Stimulated activated CD8-positive, alpha-beta memory T cell treated with anti-CD3 and anti-CD28 coated beads, Interleukin-15, amount 100 ng/mL, for 24 hours (primary cell): ENCODE measurements at places on chromosomes 2 and 18.

DNA sequence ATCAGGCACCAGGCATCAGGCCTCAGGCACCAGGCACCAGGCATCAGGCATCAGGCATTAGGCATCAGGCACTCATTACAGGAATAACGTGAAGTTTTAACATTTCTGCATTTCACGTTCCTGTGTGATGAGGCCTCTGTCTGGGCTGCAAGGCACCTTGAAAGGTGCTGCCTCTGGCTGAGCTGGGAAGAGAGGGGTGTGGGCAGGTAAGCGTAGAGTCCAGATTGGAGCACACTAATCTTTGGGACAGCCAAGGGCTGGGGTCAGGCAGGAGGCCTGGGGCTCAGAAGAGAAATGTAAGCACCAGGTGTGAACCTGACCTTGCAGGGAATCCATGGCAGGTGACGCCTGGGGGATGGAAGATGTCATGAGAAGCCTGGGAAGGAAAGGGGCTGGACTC lies 25.3 kb upstream of the SNTG2 start:
- DNase-seq, result no peak

- no peak for DNase-seq
These were observed 14.6 kb upstream of the ALPP start for GRCh38 chr2:232363784-232364615.

DNA sequence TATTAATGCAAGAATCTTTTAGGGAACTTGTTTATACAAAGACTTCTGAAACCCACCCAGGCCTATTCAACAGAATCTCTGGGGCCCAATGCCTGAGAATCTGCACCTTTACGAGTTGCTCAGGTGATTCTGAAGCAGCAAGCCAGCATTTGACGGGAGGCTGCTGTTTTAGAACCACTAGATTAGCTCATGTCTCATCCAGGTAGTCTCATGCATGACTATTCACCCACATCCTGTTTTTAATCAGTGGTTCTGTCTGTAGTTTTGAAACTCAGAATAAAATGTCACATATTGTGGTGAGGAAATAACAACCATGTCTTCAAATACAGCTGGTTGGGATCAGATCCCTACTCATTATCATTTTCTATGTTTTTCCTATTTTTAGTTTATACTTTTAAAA lies 39.5 kb downstream of the CYTIP start:
- no peak for DNase-seq

DNA sequence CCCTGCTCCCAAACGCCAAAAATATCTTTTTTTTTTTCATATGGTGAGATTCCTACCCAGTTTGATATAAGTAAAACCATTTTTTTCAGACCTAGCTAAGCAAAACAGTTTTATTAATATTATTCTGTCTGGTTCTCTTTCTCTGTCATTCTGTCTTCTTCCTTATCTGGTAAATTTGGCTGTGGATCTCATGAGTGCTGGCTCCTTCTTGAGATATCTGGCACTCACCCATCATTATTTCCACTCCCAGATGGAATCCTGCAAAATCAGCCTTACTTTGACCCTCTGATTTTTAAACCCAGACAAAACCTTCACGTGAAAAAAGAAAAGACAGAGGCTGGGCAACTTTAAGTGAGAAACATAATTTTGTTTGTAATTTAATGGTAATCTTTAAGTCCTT lies 373.6 kb downstream of the NYAP2 start:
- no peak for DNase-seq

GRCh38 chr2:62227386-62228075 lies 31.6 kb downstream of the B3GNT2 start:
- no peak for DNase-seq

DNA sequence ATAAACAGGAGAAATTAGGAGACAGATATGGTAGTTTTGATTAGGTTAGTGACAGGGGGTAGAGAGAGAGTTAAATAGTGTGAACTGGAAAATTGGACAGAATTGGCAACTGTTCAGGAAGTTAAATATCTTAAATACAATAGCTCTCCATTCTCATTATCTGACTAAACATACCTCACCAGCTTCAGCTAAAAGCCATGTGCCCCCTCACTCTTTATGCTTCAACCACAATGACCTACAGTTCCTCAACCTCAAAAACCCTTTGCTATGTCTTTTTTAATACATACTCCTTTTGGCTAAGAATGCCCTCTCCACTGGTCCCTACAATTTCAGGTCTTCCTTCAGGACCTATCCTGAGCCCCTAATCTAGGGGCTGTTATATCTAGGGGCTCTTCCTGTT lies 740.2 kb upstream of the ZEB2 start:
- DNase-seq, result no peak

DNA sequence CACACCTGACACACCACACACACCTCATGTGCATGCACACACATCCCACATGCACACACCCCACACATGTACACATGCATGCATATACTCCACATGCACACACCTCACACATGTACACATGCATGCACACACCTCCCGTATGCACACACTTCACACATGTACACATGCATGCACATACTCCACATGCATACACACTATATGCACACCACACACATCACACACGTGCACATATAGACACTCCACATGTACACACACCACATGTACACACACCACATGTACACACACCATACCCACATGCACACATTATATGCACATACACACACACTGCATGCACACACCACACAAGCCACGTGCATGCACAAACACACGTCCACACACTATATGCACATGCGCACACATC lies 100.5 kb downstream of the SEPTIN10 start:
- no peak for DNase-seq

- no peak for DNase-seq
These were observed 9.7 kb upstream of the CUL3 start for GRCh38 chr2:224594840-224595239.

- DNase-seq, result no peak
These were observed 24.7 kb downstream of the PKDCC start for GRCh38 chr2:42072349-42073118.

DNA sequence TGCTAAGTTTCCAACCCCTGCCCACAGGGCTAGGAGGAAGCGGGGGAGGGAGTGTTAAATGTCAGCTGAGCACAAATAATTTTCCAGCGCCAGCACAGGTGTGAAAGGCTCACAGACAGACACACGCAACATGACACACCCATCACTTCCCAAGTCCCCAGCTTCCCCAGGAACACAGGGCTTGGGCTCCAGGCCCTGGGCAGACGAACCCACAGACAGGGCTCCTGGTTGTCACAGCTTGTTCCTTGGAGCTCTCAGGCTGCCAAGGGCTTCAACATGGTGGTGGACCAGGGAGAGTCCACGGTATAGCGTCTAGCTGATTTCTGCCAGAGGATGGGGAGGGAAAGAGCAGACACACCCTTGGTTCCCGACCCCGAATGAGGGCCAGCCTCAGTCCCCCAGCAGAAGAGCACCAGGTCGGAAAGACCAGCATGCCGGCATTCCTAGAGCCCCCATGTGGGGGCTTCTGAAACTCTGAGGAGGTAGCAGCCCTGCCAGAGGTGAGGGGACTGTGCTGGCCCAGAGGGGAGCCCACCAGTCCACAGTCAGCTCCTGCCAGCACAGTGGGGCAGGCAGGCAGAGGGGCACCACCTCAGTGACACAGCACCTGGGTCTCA lies 1.9 kb downstream of the DUSP2 start:
- no peak for DNase-seq

GRCh38 chr18:21448299-21448698 lies 152.2 kb downstream of the ESCO1 start:
- no peak for DNase-seq

DNA sequence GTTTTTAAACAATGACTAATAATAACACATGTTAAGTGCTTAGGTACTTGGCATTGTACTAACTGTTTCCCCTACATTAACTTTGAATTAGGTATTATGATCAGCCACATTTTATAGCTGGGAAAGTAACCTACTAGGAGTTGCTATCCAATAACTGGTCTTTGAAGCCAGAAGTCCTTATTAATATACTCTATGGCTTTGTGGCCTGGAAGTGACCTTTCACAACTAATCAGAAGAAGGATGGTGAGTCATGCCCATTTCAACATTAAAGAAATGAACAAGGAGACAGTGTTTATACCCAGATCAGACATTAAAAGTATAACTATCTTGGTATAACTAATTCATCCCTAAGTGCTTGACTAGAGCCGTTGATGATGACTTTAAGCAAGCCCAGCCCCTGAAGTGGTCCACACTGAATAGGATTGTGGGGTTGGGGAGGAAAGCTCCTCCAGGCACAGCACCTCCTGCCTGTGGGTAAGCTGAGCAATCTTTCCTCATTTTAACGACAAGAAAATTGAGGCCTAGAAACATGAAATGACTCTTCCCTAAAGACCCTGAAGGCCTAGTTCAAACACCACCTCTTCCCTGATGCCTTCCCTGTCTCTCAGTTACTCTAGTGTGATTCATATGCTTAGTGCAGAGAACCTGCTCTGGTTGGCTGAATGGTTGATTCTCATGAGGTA lies 71.6 kb upstream of the RFX8 start:
- DNase-seq, result no peak

DNA sequence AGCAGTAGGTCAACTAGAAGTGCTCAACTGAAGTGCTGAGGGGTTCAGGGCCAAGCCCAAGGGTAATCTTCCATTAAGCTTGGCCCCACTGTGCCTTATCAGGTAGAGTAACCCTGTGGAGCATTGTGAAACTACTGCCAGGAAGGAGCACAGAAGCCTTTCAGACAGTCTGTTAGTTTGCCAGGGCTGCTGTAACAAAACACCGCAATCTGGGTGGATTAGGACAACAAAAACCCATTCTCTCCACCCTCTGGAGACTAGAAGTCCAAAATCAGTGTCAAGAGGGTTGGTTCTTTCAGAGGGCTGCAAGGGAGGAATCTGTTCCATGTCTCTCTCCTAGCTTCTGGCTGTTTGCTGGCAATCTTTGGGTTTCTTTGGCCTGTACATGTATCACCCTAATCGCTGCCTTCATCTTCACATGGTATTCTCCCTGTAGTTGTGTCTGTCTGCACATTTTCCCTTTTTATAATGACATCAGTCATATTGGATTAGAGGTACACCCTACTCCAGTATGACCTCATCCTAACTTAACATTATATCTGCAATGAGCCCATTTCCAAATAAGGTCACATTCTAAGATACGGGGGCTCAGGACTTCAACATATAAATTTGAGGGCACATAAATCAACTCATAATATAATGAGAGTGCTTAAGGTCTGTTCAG lies 21.2 kb downstream of the VIT start:
- no peak for DNase-seq

GRCh38 chr18:51398104-51398503 lies 200.6 kb upstream of the MEX3C start:
- no peak for DNase-seq

GRCh38 chr2:218179782-218180181 lies 13.0 kb upstream of the CXCR1 start:
- DNase-seq, result no peak

- no peak for DNase-seq
These were observed 129.8 kb upstream of the ARL4C start for GRCh38 chr2:234626566-234627130.

DNA sequence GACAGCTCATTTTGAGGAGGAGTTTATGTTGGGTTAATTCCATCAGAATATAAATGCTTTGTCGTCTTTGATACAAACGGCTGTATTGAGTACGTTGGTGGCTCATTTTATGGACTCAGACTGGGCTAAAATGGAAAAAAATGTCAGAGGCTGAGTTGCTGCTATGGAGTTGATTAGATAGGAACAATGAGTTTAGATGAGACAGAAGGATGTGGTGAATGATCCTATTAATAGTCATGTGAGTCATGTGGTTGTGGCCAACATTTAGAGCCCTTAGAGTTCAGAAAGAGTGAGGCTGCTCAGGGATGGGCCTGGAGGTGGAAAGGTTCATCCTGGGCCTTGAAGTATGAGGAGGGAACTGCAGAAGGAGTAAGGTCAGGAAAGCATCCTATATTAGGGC lies 434.2 kb downstream of the MEIS1 start:
- DNase-seq, result no peak

- no peak for DNase-seq
These were observed 37.9 kb upstream of the CTAGE1 start for GRCh38 chr18:22455425-22456115.

- DNase-seq, result no peak
These were observed 99.5 kb upstream of the GATA6 start for GRCh38 chr18:22069916-22070315.

DNA sequence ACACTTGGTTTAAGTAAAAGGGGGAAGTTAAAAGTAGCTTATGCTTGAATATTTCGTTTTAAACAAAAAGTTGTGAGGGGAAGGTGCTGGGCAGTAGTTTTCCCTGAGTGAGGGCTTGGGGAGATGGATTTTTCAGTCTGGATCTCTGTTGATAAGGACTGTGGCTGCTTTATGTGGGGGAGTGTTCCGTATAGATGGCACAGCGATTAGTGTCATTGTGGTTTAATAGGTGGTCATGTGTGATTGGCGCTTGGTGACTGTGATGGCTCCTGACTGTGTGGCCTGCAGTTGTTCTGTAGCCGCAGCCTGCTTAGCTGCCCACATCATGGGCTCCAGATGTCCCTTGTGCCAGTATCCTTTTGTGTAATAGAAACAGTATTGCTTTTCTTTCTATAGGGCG lies 156.2 kb downstream of the WDSUB1 start:
- no peak for DNase-seq

DNA sequence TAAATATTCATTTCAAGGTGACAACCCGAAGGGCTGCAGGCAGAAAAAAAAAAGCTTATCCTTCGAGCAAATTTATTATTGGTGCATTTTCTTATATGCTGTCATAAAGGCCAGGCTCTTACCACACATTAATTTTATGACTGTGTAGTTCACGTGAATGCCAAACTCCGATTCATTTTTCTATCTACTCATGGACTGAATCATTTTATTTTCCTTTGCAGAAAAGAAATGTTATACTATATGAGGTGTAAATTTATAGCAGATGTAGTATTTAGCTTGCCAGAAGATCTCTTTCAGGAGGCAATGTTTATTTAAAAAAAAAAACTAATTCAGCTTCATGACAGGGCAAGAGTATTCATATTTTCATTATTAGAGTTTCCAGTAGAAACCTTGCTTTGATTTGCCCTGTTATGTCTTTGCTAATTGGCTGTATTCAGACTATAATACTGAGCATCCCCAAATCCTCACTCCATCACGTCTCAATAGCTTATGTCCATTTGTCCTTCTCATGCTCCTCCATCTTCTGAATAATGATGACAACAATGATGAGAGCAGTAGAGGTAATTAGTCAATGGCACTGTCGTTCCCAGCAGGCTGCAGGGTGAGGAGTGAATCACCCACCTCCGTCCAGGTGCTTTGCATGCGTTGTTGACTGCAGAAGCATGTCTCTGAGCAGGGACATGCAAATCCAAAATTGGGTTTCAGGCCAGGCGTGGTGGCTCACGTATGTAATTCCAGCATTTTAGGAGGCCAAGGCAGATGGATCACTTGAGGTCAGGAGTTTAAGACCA lies 101.1 kb upstream of the RAB12 start:
- DNase-seq, result no peak

DNA sequence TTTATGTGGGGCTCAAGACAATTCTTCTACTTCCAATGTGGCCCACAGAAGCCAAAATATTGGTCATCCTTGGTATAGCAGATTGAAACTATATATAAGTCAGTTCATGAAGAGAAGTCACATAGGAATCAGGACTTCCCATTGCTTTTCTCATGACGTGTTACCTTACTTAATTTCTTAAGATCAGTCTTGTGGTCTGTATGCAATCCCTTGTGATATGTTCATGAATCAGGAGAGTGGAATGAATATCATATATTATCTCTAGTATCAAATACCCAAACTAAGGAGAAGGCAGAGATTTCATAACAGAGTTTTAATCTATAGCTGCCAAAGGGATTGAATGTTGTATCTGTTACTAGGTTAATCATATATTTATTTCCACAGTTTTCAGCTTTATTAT lies 1390.4 kb downstream of the SUCLG1 start:
- DNase-seq, result no peak

- DNase-seq, result no peak
These were observed 25.6 kb upstream of the ZNF407 start for GRCh38 chr18:74571895-74572680.

- DNase-seq, result no peak
These were observed 66.9 kb upstream of the NCKAP5 start for GRCh38 chr2:133635131-133635530.
